CD4-positive, CD25-positive, alpha-beta regulatory T cell (primary cell): ENCODE measurements at places on chromosomes 3 and 15.

- no peak for DNase-seq
Observed at GRCh38 chr3:10722911-10723310, 93.1 kb upstream of the SLC6A11 start.

GRCh38 chr3:45365060-45365459, 23.3 kb upstream of the LARS2 start:
- no peak for DNase-seq

DNA sequence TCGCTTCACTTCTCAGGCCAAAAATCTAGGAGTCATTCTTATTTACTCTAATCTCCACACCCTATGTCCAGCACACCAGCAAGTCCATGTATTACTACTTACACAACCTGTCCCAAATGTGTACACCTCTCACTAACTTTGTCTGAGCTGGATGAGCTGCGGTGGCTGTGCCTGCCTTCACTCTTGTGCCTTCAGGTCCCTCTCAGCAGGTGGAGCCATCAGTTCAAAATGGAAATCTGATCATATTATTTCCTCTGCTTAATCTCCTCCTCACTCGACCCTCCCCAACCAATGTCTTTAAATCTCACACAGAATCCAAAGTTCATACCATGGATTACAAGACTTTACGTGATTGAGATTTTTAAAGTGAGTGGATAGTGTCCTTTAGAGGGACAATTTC, 82.8 kb downstream of the SSR3 start:
- DNase-seq: peak; percentile 50

GRCh38 chr3:46856576-46857471, 6.4 kb downstream of the MYL3 start:
- DNase-seq: no peak

DNA sequence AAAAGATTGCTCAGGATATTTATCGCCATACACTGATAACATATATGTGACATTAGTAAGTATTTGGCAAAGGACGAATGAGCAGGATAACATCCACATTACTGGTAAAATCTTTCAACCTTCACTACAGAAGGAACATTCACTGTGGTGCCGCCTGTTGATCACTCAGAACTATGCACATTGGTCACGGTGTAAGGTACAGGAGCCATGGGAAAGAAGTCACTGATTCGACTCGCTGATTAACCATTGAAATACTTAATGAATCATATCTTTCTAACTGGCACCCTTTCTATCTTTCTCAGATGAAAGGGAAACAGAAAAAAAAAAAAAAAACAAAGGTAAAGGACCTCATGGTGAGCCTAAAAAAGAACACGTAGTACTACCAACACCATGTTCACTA, 68.8 kb downstream of the TJP1 start:
- DNase-seq: no peak
